ENCODE measurements at places on chromosomes 13 and 19. TPM values are rescaled to one million over a fixed set of nuclear protein-coding genes. Genes with fewer than 3 reads are reported as not detected.

DNA sequence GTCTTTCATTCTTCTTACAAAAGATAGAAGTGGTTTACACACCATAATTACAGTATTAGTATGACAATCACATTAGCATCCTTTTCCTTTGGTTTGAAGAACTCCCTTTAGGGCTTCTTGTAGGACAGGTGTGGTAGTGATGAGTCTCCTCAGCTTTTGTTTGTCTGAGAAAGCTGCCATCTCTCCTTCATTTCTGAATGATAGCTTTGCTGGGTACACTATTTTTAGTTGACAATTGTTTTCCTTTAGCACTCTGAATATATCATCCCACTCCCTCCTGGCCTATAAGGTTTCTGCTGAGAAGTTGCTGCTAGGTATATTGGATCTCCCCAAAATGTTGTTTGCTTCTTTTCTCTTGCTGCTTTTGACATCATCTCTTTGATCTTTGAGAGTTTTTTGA, 39.3 kb downstream of the RASA3 start:
- H3K27ac ChIP-seq, result no peak overlapping the region
- H3K4me1 ChIP-seq, result peaks cover 3% of the 10 kb centered on the region
- H3K27me3 ChIP-seq, result no peaks in the 10 kb centered on the region
- no peak overlapping the region for H3K4me3 ChIP-seq
- H3K36me3 ChIP-seq, result no peaks in the 10 kb centered on the region
- DNase-seq, result no peak

DNA sequence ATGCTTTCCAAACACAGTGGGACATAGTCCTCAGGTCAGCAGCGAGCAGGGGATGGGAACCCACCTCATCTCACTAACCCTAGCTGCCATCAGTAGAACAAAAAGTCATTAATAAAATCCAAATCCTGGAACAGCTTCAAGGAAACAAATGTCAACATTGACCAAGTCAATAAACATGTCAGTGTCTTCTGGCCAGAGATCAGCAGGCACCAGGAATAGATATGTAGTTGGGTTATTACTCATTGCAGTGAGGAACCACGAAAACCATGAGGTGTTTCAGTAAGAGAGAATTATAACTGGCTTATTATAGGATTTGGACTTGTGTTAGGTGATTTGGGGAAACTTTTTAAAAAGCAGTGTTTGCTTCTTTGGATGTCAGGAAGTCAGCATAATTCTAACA, 17.1 kb upstream of the CD33 start:
- no peaks in the 10 kb centered on the region for H3K4me1 ChIP-seq
- no peak overlapping the region for H3K4me3 ChIP-seq
- DNase-seq, result no peak
- H3K36me3 ChIP-seq, result no peaks in the 10 kb centered on the region

- H3K36me3 ChIP-seq, result peaks cover 28% of the 10 kb centered on the region
- H3K27ac ChIP-seq, result peak within 1 kb of the TSS; percentile 97
- H3K27me3 ChIP-seq, result no peaks in the 10 kb centered on the region
Observed at GRCh38 chr19:34676697-34677385, at the start of gene SCGB2B2. TSS of gene SCGB2B2 (minus strand) at chr19:34677159. CDS start at chr19:34594563, 82,596 bp downstream.

DNA sequence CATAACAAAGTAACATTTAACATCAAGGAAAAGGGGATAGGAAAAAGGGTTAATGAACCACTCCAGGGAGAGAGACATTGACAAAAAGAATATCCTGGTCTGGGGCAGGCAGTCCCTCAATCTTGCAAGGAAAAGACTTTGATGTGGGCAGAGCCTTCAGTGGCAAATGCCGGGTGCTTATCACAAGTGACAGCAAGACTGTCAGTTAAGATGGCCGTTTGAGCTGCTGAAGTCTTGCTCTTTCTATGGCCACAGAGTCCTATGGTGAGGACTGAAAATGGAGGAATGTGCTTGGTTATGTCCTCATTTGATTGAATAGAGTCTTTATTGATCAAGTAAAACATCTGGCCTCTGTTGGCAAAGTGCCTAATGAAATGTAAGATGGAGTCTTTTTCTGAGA, 112.1 kb downstream of the B3GLCT start:
- no peak for DNase-seq
- H3K4me3 ChIP-seq, result no peak overlapping the region
- no peak overlapping the region for H3K27ac ChIP-seq
- H3K36me3 ChIP-seq, result no peaks in the 10 kb centered on the region
- H3K27me3 ChIP-seq, result no peaks in the 10 kb centered on the region

GRCh38 chr13:39955560-39955959, 300.1 kb downstream of the COG6 start:
- H3K4me1 ChIP-seq, result no peaks in the 10 kb centered on the region
- no peak overlapping the region for H3K27ac ChIP-seq
- H3K27me3 ChIP-seq, result no peaks in the 10 kb centered on the region

GRCh38 chr13:42803563-42804204, 22.3 kb downstream of the FAM216B start:
- H3K4me3 ChIP-seq, result no peak overlapping the region
- no peaks in the 10 kb centered on the region for H3K27me3 ChIP-seq
- no peaks in the 10 kb centered on the region for H3K4me1 ChIP-seq
- DNase-seq, result no peak

DNA sequence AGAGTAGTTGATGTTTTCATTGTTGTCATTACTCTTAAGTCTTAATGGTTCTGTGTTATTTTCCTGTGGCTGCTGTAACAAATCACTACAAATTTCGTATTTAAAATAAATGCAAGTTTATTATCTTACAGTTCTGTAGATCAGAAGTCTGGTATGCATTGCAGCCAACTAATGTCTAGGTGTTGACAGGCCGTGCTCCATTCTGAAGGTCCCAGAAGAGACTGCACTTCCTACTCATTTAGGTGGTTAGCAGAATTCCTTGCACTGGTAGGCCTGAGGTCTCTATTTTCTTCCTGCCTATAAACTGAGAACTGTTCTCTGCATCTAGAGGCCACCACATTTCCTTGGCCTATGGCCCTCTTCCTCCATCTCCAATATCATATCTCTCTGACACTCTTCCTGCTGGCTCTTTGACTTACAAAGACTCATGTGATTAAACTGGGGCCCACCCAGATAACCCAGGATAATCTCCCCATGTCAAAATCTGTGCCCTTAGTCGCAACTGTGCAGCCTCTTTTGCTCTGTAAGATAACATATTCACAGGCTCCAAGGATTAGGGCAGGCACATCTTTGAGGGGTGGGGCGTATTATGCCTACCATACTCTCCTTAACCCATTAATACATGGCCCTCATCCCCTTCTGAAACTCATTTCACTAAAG, 468.4 kb downstream of the FOXO1 start:
- H3K36me3 ChIP-seq, result no peaks in the 10 kb centered on the region
- H3K27ac ChIP-seq, result no peak overlapping the region

DNA sequence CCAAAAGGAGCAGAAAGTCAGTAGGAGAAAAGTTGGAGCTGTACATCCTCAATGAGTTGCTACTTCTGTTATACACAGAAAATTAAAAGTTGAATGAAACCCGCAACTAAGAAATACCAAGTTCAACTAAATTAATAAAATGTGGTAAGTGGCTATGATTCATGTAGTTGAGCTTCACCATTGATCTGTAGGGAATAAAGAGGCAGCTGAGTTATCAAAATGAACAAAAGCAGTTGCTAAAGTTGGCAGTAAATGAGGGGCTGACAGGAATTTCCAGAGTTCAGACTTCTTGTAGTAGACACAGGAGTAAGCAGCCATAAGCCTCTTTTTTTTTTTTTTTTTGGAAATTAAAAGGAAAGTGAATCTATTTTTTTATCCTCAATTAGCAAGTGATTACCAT, 234.6 kb downstream of the POSTN start:
- H3K36me3 ChIP-seq, result no peaks in the 10 kb centered on the region
- no peak overlapping the region for H3K27ac ChIP-seq
- no peak overlapping the region for H3K4me3 ChIP-seq

- H3K27me3 ChIP-seq, result no peaks in the 10 kb centered on the region
- DNase-seq, result no peak
- H3K36me3 ChIP-seq, result no peaks in the 10 kb centered on the region
- H3K27ac ChIP-seq, result no peak overlapping the region
- H3K4me1 ChIP-seq, result no peaks in the 10 kb centered on the region
Observed at GRCh38 chr13:26837997-26838396, 77.4 kb upstream of the GPR12 start.

GRCh38 chr19:3118232-3119070, 17.4 kb upstream of the GNA15 start:
- H3K4me1 ChIP-seq, result peaks cover 21% of the 10 kb centered on the region
- H3K27me3 ChIP-seq, result no peaks in the 10 kb centered on the region
- no peak for DNase-seq
- peaks cover 96% of the 10 kb centered on the region for H3K36me3 ChIP-seq
- H3K4me3 ChIP-seq, result no peak overlapping the region

DNA sequence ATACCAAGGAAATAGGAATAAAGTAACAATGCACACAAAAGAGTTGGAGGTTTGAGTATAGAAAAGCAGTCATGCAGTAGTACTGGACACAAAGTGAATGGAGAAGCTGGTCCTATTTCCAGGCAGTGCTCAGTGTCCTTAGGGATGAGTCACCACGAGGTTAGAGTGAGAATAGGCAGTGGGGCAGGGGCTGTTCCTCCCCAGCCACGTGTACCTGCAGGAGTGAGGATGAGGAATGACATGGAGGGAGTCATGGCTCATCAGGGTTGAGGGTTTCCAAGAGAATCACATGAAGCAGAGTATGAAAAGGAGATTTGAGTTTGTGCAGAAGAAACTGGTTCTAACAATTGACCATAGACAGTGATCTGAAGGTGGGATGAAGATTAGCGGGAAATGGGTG, 74.8 kb upstream of the ZNF835 start:
- DNase-seq, result peak; percentile 64
- H3K27ac ChIP-seq, result no peak overlapping the region
- H3K27me3 ChIP-seq, result no peaks in the 10 kb centered on the region
- H3K36me3 ChIP-seq, result no peaks in the 10 kb centered on the region
- H3K4me1 ChIP-seq, result peaks cover 7% of the 10 kb centered on the region
- no peak overlapping the region for H3K4me3 ChIP-seq

DNA sequence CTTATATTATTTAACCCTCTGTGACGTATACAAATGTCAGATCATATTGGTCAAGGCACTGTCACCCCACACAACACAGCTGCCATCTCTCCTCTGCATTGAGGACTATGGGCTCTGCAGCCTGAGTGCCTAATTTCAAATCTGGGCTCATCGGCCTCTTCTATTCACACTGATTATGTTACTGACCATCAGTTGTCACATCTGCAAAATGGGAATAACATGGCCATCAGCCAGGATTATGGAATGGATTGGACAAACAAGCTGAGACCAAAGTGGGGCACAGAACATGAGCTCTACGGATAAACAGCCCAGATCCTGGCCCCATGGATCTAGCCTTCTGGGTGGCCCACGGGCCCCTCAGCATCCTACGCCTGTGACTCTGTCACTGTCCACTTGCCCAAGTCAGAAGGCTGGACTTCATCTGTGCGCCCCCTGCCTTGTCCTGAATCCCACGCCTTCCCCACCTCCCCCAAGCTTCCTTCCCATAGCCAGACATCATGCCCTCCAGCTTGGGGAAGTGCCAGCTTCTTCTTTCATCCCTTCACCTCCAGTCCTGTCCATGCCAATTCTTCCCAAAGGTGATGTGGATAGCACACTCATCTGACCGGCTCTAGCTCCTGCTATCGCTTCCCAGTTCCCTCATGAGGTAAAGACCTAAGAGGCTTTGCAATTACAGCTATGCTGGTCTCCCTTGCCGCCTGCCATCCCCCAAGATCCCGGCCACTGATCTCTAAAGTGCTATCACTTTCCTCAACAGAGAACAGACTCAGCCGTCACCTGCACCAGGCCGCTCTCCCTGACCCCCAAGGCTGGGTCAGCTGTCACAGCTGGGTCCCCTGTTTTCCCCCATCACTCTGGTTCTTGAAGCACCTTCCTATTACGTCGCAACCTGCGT, 872 bp downstream of the FARSA start:
- H3K4me1 ChIP-seq, result peaks cover 28% of the 10 kb centered on the region
- peak overlapping the region; percentile 84 for H3K27ac ChIP-seq
- peaks cover 35% of the 10 kb centered on the region for H3K36me3 ChIP-seq
- DNase-seq, result no peak

DNA sequence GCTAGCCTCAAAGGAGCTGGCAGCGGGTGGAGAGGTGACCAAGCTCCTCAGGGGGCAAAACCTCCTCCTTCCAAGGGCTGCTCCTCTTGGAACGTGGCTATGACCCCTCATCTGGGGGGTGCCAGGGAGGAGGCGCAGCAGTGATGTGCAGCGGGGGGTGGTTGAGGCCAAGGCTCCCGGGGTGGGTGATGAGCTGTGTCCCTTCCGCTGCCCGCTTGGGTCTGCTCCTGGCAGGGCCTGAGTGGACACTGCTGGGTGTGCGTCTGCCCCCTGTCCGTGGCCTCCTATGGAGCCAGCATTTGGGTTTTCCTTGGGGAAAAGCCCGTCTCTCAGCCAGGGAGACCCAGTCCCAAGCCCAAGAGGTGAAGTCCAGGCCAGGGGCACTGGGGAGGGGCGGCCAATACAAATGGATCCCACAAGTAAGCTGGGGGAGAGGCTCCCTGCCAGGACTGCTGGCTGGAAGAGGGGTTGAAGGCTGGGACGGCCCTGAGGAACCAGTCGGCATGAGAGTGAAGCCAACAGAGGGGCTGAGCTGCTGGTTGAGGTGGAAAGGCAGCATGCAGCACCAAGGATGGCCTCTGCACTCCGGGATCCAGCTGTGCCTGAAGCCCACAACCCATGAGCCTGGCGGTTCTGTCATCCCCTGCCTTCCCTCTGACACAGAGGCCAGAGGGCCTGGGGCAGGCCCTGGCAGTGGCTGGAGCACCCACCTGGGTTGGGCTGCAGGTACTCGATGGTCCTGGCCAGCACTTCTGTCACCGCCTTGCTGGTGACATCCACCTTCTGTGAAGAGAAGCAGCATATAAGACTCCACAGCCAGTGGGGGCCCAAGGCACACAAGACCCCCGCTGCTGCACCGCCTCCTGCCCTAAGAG, 22.7 kb downstream of the MPND start:
- peaks cover 61% of the 10 kb centered on the region for H3K36me3 ChIP-seq
- H3K4me3 ChIP-seq, result no peak overlapping the region
- H3K4me1 ChIP-seq, result peaks cover 46% of the 10 kb centered on the region
- H3K27me3 ChIP-seq, result no peaks in the 10 kb centered on the region
- H3K27ac ChIP-seq, result no peak overlapping the region
- DNase-seq, result no peak

- H3K27ac ChIP-seq, result peak within 1 kb of the TSS; percentile 90
- peak within 1 kb of the TSS; percentile 90 for H3K4me3 ChIP-seq
- no peaks in the 10 kb centered on the region for H3K27me3 ChIP-seq
- H3K36me3 ChIP-seq, result no peaks in the 10 kb centered on the region
- DNase-seq, result peak; percentile 91
Observed at GRCh38 chr13:42272115-42272803, at the start of gene AKAP11. TSS of gene AKAP11 (plus strand) at chr13:42272152. CDS start at chr13:42286349, 14,197 bp downstream.

TDRD12 gene
- total RNA-seq, result 0.83 TPM

MBD3L2 gene
- not detected for total RNA-seq

ECSIT gene
- 88.7 TPM for total RNA-seq

KLK12 gene
- not detected for total RNA-seq

HIF3A gene
- 196 TPM for total RNA-seq

ZNF550 gene
- 3.7 TPM for total RNA-seq

ZNF729 gene
- not detected for total RNA-seq

PBX4 gene
- 0.98 TPM for total RNA-seq

TPTE2 gene
- total RNA-seq, result not detected
